ENCODE measurements at places on chromosomes 4 and X.

- DNase-seq = no peak
These were observed 97.4 kb downstream of the DCTD start for GRCh38 chr4:182819751-182820150.

GRCh38 chrX:153662266-153662665 lies 11.3 kb downstream of the PNCK start:
- DNase-seq = peak; percentile 82

DNA sequence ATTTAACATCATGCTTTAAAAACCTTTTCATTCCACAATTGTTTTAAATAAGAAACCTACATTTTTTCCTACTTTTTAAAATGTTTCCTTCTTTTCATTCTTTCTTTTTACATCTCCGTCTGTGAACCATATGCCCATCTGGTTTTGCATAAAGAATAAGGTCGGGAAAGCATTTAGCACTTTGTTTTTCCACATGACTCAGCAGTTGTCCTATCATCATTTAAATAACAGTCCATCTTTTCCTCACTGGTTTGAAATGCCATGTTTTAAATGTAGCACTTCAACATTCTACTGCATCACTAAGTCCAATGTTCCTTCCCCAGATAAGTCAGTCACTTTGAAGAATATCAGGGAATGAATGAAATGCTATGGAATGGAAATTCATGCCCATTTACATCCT lies 128.4 kb downstream of the SH3RF1 start:
- DNase-seq = no peak

GRCh38 chr4:152919826-152920225 lies 16.3 kb upstream of the FHDC1 start:
- DNase-seq = no peak

- no peak for DNase-seq
These were observed 117.3 kb downstream of the FAM13A start for GRCh38 chr4:88939697-88940096.

DNA sequence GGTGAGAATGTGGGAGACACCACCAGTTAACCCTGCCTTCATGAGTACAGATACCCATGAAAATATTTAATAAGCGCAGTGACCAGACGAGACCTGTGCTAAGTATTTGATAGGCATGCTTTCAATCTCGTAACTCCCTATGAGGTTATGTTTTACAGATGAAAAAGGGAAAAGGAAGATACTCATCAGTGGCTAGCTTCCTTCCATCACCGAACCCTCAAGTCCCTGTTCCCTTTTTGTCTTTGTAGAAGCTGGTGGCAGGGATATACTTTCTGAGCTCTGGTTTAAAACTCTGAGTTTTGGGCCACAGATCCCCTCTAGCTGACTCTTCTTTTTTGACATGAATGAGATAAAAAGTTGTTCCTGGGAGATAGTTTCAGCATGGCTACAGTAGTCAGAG lies 26.3 kb downstream of the AFF1 start:
- no peak for DNase-seq

DNA sequence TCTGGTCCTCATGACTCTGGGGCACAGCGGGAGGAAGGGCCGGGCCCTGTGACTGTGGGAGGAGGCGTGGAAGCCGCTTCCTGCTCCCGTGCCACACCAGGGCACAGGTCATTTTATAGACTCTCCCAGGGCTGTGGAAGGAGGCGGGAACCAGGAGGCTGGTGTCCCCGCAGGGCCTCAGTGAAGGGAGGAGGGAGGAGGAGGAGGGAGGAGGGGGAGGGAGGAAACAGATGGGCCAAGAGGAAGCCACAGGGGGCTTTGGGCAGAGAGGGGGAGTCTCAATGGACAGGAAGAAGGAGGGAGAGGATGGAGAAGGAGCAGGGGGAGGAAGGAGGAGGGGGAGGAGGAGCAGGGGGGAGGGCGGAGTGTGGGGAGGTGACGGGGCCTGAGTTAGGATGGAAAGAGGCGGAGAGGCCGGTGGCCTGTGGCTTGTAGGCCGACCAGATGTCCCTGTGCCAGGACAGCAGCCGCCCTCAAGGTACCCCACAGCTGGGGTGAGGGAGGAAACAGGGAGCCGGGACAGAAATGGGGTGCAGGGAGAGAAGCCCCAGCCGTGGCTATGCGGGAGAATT lies 6.2 kb upstream of the PLCXD1 start:
- DNase-seq = peak; percentile 61

GRCh38 chr4:113434247-113434587 lies 327.3 kb downstream of the CAMK2D start:
- DNase-seq = no peak

DNA sequence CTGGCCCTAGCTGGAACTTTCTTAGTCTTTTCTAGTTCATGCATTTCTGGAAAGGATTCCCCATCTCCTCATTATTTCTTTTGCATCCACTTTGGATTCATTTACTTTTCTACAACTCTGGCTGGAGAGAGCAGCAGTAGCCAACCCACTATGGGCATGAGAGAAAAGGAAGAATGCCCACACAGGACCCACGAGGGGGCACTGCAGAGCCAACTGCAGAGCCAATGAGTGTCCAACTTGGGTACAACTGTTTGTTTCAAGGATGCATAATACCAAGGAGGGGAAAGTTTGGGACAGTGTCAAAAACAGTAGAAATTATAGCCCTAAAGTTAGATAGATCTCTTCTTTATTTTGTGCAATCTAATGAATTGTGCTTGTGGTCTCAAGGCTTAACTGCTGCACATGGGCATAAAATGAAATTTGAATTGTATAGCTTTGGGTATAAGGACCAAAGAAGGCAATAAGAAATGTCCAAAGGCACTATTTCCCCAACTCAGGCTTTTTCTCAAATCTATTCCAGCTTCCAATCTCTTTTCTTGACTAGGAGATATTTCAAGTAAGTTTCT lies 230.6 kb downstream of the NSUN7 start:
- DNase-seq = no peak

DNA sequence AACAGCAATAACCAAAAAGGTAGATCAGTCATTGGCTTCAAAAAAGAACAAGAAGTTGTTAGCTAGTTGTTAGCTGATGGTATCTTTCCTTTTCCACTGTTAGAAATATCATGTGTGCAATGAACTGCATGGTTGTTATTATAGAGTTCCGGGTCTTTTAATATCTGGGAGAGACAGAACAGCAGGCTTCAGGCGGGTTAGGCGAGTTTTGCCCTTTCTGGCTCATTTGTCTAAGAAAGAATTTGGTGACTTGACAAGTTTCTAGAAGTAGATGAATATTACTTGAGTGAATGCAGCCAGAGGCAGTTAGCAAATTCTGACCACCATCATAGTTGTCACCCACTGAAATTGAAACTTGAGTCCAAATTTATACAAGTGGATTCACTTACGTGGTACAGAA lies 88.9 kb upstream of the MID1 start:
- no peak for DNase-seq

GRCh38 chr4:128633067-128633466 lies 176.4 kb upstream of the JADE1 start:
- DNase-seq = no peak

GRCh38 chrX:104118765-104119164 lies 6.4 kb downstream of the ZCCHC18 start:
- DNase-seq = no peak

DNA sequence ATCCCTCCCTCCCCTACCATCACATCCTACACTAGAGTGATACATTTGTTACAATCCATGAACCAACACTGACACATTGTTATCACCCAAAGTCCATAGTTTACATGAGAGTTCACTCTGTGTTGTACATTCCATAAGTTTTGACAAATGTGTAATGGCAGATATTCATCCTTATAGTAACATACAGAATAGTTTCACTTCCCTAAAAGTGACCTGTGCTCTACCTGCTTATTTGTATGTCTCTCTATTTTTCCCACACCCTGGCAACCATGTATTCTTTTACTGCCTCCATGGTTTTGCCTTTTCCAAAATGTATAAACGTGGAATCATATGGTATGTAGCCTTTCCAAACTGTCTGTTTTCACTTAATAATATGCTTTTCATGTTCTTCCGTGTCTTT lies 42.2 kb upstream of the HPGD start:
- no peak for DNase-seq

DNA sequence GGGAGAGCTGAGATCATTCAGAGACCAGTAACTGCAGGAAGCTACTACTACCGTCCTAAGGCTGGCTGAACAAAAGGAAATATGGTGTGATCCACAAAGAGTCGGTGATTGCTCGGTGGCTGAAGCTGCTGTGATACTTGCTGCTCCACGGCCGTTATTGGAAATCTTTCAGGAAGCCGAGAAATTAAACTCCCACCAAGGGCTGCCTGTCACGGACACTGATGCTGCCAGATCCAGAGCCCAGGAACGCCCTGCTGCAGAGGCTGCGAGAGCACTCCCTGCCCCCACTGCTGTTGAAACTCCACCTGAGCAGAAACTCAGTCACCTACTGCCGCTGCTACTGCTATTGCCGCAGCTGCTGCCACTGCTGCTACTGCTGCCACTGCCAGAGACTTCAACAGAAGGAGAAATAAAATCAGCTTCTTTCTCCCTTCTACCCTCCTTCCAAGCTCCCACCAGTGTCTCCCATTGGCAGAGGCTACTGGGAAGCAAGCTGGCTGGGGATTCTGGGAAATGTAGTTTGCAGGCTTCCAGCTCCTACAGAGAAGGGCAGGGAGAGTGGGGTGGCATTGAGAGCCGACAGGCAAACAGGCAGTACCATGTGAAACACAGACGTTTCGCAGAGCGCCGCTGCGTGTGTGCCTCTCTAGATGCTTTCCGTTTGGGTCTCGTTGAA lies 126.0 kb upstream of the ENPP6 start:
- no peak for DNase-seq

DNA sequence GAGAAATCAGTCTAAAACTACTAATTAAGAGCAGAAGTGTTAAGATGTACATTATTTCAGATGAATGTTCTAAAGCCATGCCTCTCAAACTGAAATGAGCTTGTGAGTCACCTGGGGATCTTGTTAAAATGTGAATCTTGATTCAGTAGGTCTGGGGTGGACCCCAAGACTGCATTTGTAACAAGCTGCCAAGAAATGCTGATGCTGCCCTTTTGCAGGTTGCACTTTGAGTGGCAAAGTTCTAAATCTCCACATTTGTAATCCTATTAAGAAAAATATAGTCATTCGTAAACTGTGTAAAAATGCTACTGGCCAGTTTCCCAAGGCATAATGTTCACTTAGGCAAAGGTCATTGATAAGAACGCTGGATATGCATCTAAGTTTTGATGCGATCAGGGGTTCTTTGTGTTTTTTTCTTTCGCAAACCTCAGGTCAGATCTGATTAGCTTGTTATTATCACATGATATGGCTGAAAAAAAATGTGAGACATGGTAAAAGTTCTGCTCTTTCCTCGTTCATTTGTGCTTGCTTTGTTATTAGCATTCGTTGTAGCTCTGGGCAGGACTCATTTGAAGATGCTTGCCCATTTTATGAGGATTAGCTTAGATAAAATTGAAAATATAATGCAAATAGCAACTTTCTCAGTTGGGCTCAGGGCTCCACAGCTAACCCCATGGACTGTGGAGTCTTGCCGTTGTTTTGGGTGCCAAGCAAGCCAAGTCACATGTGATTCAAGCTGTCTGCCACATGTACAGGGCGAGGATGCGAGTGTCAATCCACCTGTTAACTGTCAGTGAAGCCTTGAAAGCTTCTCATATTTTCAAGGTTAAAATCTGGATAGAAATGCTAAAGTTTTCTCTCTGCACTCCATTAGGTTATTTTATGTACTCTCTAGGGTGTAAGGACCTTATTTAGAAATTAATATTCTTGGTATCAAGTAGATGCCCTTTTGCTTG lies 12.1 kb downstream of the TBC1D1 start:
- DNase-seq = no peak

DNA sequence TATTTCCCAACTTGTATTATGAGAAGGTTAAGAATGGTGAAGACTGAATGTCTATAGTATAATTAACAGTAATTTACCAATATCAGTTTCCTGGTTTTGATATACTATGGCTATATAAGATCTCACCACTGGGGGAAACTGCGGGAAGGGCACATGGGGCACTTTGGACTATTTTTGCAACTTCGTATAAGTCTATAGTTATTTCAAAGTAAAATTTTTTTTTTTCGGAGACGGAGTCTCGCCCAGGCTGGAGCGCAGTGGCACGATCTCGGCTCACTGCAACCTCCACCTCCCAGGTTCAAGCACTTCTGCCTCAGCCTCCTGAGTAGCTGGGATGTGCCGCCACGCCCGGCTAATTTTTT lies 46.1 kb downstream of the CXorf58 start:
- no peak for DNase-seq

GRCh38 chrX:50470103-50471031 lies at the start of gene DGKK:
Gene DGKK (minus strand): TSS chrX:50470825. CDS start chrX:50470678, 147 bp downstream.
- no peak for DNase-seq

DNA sequence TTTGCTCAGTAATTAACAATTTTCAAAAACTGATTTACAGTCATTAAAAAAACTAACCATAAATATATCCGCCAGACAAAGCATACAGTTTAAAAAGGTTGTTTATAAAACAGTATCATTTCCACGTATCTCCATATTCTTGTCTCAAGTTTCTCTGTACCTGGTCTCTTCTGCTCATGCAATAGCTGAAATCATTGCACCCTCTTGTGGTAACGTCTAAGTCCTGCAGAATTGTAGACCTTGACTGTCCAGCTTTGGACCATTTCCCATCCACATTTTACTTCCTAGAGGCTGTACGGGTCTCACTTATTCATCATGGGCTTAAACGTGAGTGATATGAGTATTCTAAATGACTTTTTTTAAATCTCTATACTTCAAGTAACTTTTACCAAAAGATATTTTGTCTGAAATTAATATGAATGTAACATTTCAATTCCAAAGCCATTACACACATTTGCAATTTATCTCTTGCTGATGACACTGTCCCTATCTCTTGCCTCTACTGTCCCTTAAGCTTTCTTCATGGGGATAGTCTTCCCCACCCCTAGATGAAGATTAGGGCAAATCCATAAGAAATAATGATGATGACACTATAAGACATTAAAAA lies 118.5 kb downstream of the BTC start:
- no peak for DNase-seq

DNA sequence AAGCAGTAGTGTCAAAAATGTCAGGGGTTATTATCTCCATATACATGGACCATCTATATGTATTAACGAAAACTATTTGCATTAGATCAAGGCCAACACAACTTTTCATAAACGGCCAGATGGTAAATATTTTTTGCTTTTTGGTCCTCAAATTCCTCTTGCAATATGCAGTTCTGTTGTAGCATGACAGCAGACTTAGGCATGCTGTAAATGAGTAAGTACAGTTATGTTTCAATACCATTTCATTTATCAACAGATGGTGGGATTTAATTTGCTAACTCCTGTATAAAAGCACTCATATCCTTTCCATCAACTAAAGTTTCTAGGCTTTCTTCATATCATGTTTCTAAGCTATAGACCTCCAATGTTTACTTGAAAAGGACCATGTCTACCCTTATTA lies 208.1 kb downstream of the ANKRD50 start:
- no peak for DNase-seq

DNA sequence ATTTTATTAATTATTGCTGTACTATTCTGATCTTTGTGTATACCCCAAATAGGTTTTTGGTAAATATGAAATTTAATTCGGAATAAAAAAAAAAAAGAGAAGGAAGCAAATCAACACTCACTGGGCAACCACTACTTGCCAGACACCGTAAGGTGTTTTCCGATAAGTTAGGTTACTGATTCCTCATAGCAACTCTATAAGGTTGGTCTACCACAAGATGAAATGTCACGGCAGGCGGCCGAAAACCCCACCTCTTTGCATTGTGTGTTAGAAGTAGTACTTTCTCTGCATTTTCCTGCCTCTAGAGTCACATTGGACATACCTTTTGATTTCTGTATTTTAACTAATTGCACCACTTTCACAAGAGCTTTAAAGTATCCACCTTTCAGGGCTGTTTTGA lies 44.5 kb upstream of the RASGEF1B start:
- no peak for DNase-seq
